ENCODE measurements at places on chromosomes 3 and 15.

DNA sequence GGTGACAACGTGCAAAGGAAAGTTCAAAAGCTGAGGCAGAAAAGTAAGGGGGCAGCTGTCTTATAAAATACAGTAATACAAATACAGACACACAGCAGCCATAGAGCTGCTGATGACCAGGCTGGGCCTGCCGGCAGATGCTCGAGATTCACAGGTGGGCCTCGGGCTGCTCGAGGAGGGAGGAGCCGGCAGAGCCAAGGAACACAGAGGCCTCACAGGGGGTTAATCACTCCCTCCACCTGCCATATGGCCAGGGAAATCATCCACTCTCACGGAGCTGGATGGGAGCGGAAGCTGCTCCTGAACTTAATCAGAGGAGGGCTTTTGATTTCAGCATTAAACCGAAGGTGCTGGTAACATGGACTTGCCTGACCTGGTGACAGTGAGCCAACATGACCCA is 29.6 kb upstream of the MGLL start:
- DNase-seq, result no peak

DNA sequence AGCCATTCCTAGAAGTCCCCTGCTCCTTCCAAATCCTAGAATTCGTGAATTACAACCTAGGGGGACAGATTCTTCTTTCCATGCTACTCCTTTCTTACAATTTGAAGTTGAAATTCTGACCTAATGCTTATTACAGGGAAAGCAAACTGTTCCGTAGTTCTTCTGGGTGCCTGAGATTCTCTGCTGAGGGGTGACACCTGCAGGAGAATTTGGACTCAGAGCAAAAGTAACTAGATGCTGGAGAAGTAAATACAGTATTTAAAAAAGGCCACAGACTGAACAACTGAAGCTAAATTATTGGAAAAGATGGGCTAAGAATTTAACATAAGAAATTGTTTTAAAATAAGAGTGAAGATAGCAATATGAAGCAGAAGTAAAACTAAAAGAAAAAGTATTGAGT is 37.9 kb downstream of the ACAD9 start:
- DNase-seq, result no peak

DNA sequence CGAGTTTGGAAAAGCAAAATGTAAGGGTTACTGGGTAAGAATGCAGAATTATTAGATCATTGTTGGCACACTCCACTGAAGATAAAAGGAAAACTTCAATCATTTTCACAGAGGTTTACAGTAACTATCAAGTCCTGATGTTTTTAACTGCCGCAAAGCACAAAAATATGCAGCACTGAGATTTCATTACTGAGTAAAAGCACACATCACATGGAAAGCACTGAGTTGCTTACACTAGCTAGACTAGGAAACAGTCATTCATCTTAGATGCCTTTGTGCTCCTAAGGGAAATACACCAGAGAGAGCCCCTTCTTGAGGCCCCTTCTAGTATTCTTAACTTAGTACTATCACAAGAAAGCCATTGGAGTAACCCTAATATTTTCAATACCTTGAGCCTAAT is 11.8 kb upstream of the P2RY1 start:
- no peak for DNase-seq

- DNase-seq, result no peak
Observed at GRCh38 chr15:35616498-35617271, 70.7 kb upstream of the DPH6 start.

DNA sequence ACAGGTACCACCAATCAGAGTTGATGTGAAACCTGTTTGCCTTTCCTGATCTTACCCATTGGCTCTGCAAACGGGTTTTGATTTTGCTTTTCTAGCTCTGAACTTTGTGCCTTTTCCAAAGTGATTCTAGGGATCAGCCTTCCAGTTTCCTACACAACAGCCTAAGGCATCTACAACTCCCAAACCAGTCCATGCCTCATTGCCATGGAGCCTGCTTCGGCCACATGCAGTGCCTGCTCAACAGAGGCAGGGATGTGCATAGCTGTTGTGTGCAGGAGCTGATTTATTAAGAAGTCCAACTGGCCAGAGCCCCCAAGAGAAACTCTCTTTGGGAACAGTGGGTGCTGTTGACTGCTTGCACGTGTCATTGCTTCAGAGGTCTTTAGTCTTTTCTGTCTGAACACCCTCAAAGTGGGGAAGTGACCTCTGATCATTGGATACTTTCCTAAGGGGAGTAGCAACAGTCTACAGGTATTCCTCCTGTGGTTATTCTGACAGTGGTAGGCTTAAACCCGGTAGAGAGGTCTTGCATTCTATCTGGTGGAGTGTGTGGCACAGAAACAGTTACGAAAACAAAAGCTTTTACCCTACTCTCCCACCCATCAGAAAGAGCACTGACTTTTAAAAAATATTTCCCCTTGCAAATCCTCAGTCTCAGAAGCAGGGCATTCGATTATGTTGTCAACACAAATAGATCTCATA is 36.6 kb upstream of the THSD4 start:
- DNase-seq, result no peak

- DNase-seq, result no peak
Observed at GRCh38 chr3:98688363-98688762, 74.8 kb upstream of the ST3GAL6 start.

DNA sequence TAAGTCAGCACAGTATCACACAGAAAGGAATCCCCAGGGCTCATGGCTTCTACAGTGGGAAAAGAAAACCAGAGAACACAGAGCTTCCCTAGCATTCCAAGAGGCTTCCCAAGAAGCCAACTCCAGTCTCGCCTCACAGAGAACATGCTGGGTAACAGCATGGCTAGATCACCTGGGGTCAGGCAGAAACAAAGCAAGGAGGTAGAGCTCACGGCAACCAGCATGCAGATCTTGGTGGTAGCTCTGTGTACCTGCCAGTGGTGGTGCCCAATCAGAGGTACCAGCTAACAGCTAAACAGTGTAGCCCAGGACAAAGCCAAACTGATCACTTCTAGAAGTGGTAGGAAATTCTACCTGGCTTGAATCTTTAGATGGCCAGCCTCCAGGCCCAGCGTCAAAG is 31.3 kb downstream of the POLQ start:
- no peak for DNase-seq

GRCh38 chr15:40958146-40958545 is 4.9 kb downstream of the CHAC1 start:
- DNase-seq, result no peak

GRCh38 chr3:141454906-141455602 is 31.8 kb upstream of the RASA2 start:
- no peak for DNase-seq

GRCh38 chr3:187794731-187795130 is 49.5 kb upstream of the BCL6 start:
- DNase-seq, result no peak

- no peak for DNase-seq
Observed at GRCh38 chr3:26768068-26768651, 145.6 kb downstream of the LRRC3B start.

GRCh38 chr3:175851541-175851940 is 992.4 kb downstream of the NAALADL2 start:
- no peak for DNase-seq

- no peak for DNase-seq
Observed at GRCh38 chr3:71083726-71084131, 499.8 kb downstream of the FOXP1 start.

- no peak for DNase-seq
Observed at GRCh38 chr15:28977377-28978010, 91.7 kb downstream of the APBA2 start.

GRCh38 chr15:90868261-90868689 is at the start of gene FURIN:
Gene FURIN, plus strand, starts transcription at chr15:90868588. Its CDS starts 7,153 bp downstream, at chr15:90875741.
- DNase-seq, result no peak

DNA sequence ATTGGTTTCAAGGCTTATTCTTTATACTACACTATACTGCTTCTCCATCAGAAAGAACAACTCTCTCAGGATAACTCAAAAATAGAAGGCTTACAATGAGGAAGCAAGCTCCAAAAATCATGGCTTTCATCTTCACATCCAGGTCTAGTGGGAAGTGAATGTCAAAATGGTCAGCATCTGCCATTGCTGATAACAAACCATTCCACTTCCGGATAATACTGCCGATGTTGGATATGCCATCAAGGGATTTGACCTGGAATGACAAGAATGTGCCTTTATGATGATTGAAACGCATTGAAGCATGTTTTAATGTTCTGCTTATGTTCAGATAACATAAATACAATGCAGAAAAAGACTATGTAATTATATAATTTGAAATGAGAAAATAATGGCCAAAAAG is 34.0 kb upstream of the PLOD2 start:
- DNase-seq, result no peak

DNA sequence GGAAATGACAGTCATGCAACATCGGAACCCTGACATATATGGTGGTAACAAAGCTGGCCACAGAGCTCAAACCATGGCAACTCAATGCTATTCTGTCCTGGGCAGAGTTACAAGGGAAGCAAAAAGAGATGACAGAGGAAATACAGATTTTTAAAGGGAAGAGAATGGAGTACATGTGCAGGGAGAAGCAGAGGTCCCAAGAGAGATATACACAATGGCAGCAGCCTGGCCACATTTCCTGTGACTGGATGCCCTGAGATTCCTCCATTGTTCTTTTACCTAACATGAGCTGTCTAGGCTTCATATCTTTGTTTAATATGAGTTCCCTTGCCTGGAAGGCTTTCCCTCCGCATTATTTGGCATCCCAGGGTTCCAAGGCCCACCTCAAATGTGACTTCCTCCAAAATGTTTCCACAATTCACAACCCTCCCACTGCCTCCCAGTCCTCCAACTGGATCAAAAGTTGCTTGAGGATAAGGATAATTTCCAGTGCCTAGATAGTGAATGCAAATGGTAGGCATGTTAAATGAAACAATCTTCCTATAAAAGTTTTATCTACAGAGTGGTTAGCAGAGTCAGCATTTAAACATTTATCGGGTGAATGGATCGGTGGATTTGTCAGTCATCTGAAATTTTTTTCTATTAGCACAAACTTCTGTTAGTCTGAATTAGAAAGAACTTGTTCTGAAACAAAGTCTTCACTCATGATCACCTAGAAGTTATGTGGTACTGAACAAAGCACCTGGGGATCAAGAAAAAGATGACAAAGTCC is 86.2 kb downstream of the DHX30 start:
- DNase-seq, result no peak

GRCh38 chr3:187838016-187838540 is 92.8 kb upstream of the BCL6 start:
- no peak for DNase-seq

- DNase-seq, result no peak
Observed at GRCh38 chr3:100525753-100526612, 33.6 kb downstream of the TMEM45A start.
